ENCODE measurements at places on chromosomes 3 and 15.

- DNase-seq: no peak
Measured at GRCh38 chr3:197811343-197811742, 20.3 kb downstream of the LRCH3 start.

DNA sequence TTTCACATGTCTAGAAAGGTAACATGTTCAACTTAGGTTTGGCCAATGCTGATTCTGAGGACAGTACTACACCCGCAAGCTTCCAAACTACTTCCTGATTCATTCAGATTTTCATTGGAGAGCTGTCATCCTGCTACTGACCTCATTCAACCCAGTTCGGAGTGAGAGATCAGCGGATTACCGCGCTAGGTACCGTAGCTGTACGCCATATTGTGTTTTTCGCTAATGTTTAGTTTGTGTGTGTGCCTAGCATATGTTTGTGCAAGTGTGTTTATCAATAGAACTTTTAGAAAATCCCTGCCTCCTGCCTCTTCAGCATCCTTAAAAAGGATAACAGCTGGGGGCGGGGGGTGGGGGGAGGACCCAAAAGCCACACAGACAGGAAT lies 1.1 kb downstream of the ZBTB20 start:
- DNase-seq: peak; percentile 40

- no peak for DNase-seq
Measured at GRCh38 chr3:127800508-127800907, 21.8 kb downstream of the MGLL start.

- DNase-seq: no peak
Measured at GRCh38 chr3:194731506-194732073, 45.9 kb downstream of the FAM43A start.

- DNase-seq: no peak
Measured at GRCh38 chr3:43075904-43076661, 29.8 kb downstream of the POMGNT2 start.

All from epithelial cell of prostate (primary cell).